CD4-positive, alpha-beta T cell (primary cell): ENCODE measurements at places on chromosomes 12 and 14.
A peak's percentile ranks its signal among the peaks of the same experiment; 100 is the strongest.

GRCh38 chr12:16349131-16349460, 1.7 kb downstream of the MGST1 start:
- no peak overlapping the region for H3K27ac ChIP-seq
- H3K36me3 ChIP-seq = no peaks in the 10 kb centered on the region
- DNase-seq = no peak
- H3K4me1 ChIP-seq = no peaks in the 10 kb centered on the region
- H3K27me3 ChIP-seq = peaks cover 11% of the 10 kb centered on the region

GRCh38 chr12:88194868-88195267, 52.8 kb downstream of the TMTC3 start:
- no peaks in the 10 kb centered on the region for H3K27me3 ChIP-seq
- H3K4me1 ChIP-seq = no peaks in the 10 kb centered on the region
- peaks cover 28% of the 10 kb centered on the region for H3K36me3 ChIP-seq
- no peak overlapping the region for H3K4me3 ChIP-seq
- no peak overlapping the region for H3K27ac ChIP-seq

DNA sequence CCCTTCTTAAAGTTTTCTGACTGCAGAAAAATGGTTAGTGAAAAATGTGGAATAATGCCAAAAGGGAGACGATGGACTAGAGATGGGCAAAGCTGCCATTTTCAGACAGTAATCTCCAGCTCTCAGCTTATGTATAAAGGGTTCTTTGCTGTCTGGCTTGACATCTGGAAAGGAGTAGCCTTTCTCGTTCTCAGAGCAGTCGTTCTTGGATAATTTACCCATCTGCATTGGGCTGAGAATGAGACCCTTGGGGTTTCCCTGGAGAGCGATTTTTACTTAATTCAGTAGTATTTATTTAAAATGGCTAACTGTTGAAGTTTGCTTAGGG, 1.2 kb downstream of the NUDT4 start:
- H3K4me3 ChIP-seq = peak overlapping the region; percentile 74
- H3K27ac ChIP-seq = peak overlapping the region; percentile 85
- H3K27me3 ChIP-seq = no peaks in the 10 kb centered on the region
- peaks cover 2% of the 10 kb centered on the region for H3K36me3 ChIP-seq

- no peak overlapping the region for H3K27ac ChIP-seq
- peaks cover 37% of the 10 kb centered on the region for H3K36me3 ChIP-seq
- H3K4me1 ChIP-seq = no peaks in the 10 kb centered on the region
- H3K4me3 ChIP-seq = no peak overlapping the region
- no peaks in the 10 kb centered on the region for H3K27me3 ChIP-seq
These were observed 32.9 kb upstream of the SYCP3 start for GRCh38 chr12:101772012-101772775.

DNA sequence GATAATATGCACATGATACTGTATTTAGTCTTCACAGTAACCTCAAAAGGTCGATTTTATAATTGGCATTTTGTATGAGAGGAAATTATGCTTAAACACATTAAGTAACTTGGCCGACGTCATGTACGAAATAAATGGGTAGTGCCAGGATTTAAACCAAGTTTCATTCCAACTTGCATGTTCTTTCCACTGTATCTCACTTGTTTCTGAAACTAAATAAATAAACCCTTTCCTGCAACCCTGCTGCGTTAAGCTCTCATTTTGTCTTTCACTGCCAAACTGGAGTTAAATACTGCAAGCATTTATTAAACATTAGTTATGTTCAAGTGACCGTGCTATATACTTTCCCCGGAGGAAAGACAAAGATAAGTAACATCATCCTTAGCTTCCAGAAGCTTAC, 293.9 kb upstream of the PRKD1 start:
- no peaks in the 10 kb centered on the region for H3K4me1 ChIP-seq
- DNase-seq = no peak
- no peaks in the 10 kb centered on the region for H3K36me3 ChIP-seq
- no peak overlapping the region for H3K4me3 ChIP-seq

GRCh38 chr12:47269916-47270315, 190.2 kb upstream of the AMIGO2 start:
- no peak overlapping the region for H3K4me3 ChIP-seq
- H3K4me1 ChIP-seq = peaks cover 42% of the 10 kb centered on the region
- H3K36me3 ChIP-seq = no peaks in the 10 kb centered on the region
- H3K27me3 ChIP-seq = no peaks in the 10 kb centered on the region
- H3K27ac ChIP-seq = no peak overlapping the region
- no peak for DNase-seq

GRCh38 chr12:6032726-6033125, 87.7 kb upstream of the ANO2 start:
- no peaks in the 10 kb centered on the region for H3K36me3 ChIP-seq
- no peak overlapping the region for H3K4me3 ChIP-seq
- no peak for DNase-seq
- H3K27ac ChIP-seq = no peak overlapping the region
- H3K4me1 ChIP-seq = no peaks in the 10 kb centered on the region
- no peaks in the 10 kb centered on the region for H3K27me3 ChIP-seq

DNA sequence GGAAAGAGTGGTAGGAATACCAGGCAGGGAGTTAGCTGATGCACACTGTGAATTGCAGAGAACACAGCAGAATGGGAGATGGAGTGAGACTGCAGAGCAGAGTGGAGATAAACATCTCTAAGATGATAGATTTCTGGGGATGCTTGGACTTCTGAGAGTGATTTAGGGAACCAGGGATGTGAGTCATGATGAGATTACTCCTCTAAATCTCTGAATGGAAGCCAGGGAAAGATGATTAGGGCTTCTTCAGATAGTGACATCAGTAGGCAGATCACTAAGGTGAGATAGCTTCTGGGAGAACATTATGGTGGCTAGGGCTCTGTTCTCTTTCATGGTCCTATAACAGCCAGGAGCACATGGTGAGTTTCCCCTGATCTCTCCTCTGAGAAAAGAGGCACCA, 501.5 kb upstream of the USP15 start:
- no peak for DNase-seq
- H3K36me3 ChIP-seq = no peaks in the 10 kb centered on the region
- H3K4me3 ChIP-seq = no peak overlapping the region
- no peaks in the 10 kb centered on the region for H3K27me3 ChIP-seq
- H3K4me1 ChIP-seq = no peaks in the 10 kb centered on the region
- no peak overlapping the region for H3K27ac ChIP-seq

GRCh38 chr12:117225179-117225578, 34.9 kb upstream of the FBXO21 start:
- H3K4me1 ChIP-seq = no peaks in the 10 kb centered on the region
- DNase-seq = no peak
- peaks cover 4% of the 10 kb centered on the region for H3K27me3 ChIP-seq
- no peaks in the 10 kb centered on the region for H3K36me3 ChIP-seq
- H3K27ac ChIP-seq = no peak overlapping the region
- H3K4me3 ChIP-seq = no peak overlapping the region
